Mesothelial cell of epicardium (in vitro differentiated cells): ENCODE measurements at places on chromosomes 2 and 18.

DNA sequence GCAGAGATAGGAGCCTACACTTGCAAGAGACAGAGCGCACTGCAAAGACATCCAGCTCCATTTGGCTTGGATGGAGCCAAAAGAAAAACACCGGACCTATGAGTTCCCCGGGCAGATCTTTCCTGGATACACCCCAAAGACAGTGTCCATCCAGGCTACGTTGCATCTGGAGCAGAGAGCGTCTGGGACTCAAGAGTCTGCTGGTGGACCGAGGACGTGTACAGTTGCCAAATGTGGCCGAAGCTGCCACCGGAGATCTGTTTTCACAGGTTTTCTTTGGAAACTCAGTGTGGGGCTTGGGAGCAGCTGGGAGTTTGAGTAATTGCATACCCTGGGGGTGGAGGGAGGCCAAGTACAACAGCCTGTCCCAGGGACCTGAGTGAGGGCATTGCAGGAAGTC lies 192.3 kb upstream of the OSR1 start:
- no peak for DNase-seq

GRCh38 chr2:20429528-20429927 lies 17.3 kb upstream of the RHOB start:
- DNase-seq, result no peak

DNA sequence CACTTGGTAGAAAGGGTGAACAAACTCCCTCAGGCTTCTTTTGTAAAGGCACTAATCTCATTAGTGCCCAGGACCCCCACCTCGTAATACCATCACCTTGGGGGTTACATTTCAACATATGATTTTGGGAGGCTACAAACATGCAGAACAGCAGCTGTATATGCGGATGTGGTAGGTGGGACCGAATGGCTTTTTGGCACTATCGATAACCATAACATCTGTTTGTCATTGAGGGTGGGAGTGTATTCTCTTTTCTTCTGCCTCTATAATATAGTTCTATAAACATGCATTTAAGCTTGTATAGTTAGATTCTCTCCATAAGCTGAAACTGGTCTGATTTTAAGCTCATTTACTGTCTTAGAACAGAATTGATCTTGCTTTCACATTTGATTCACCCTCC lies 239.1 kb upstream of the BOD1L2 start:
- no peak for DNase-seq

DNA sequence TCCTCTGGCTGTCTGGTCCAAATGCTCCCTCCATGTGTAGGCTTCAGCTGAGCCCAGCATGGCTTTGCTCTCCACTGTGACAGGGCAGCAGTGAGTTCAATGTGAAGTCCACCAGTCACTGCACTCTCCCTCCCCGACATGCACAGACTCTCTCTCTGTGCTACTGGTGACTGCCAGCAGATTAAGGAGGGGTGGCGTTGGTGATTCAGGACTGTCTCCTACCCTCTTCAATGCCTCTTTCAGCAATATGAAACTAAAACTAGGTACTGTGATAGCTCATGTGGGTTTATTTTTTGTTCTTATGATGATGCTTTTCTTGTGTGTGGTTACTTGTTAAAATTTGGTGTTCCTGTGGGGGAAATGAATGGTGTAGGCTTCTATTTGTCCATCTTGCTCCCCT lies 201.0 kb upstream of the RBMS1 start:
- no peak for DNase-seq

DNA sequence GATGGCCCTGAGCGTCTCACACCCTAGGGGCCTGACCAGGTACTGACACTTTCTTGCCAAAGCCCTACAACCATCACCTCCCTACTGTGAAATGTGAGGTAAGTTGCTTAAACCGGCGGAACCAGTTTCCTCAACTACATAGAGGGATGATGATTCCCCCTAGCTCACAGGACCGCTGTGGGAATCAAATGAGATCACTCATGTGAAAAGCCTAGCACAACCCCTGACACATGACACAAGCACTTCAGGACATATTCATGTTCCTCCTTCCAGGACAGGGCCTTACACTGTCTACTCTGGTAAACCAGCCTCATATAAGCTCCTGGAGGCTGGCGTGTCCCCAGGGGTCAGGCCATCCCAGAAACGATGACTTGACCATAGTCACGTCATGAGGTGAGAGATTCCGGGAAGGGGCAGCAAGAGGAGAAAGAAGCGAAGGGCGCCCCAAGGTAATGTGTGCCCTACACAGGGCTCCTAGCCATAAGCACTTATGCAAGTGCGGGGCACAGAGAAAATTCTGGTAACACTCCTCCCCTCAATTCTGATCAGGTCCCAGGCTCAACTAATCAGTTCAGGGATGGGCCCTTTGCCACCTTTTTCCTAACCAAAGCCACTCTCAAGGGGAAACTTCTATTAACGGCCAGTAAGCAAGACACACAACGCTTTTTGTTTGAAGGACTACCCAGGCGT lies 49.5 kb downstream of the C2orf42 start:
- DNase-seq, result peak; percentile 67

DNA sequence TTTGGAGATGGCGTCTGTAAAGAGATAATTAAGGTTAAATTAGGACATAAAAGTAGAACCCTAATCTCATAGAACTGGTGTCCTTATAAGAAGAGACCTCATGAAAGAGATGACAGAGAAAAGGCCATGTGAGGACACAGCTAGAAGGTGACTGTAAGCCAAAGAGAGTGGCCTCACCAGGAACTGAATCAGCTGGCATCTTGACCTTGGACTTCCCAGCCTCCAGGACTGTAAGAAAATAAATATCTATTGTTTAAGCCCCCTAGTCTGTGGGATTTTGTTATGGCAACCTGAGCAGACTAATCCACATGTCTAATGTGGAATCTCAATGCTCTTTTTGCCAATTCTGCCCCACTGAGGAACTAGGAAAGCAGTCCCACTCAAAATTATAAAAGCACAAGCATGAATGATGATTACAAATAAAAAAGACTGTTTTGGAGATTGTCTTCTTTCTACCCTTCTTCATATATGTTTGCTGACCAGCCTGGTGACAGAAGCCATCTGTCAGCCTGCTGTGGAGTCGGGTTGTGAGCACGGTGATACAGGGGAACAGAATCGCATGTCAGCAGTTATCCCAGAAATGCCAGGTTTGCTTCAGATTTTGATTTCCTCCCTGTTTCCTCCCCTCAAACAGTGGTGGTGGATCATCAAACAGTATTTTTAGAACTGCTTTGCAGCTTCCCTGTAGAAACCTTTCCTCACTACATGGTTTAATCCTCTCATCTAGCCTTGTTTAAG lies 54.2 kb downstream of the INPP4A start:
- DNase-seq, result no peak
